ENCODE measurements at places on chromosomes 7 and 10.

DNA sequence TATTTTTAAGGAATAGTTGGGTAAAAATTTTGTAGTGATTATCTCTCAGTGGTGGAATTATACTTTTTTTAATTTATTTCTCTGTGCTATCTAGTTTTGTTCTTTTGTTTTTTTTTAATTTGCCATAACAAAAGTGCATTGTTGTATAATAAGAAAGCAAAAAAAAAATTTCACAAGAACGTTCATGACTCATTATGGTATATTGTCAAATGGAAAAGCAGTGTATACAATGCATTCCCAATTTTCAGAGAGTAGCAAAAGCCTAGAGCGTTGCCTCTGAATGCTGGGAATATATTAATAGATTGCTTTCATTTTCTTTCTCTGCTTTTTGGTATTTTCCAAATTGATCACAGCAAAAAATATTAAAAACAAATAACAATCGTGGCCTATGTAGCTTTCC lies 46.3 kb upstream of the GPAM start:
- DNase-seq: no peak

DNA sequence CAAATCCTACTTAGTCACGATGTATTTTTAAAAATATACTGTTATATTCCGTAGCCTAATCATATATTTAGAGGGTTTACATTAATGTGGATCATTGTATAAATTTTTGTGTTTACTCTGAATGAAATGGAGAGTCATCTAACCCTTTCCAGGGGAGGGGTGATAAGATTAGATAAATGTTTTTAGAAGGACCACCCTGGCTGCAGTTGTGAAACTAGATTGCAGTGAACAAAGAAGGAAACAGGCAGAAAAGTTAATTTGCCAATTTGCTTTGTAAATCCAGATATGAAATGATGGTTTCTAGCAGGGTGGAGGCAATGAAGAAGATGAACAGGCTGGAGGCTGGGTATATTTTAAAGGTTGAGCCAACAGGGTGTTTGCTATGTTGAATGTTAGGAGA lies 477.7 kb upstream of the ZMIZ1 start:
- no peak for DNase-seq

DNA sequence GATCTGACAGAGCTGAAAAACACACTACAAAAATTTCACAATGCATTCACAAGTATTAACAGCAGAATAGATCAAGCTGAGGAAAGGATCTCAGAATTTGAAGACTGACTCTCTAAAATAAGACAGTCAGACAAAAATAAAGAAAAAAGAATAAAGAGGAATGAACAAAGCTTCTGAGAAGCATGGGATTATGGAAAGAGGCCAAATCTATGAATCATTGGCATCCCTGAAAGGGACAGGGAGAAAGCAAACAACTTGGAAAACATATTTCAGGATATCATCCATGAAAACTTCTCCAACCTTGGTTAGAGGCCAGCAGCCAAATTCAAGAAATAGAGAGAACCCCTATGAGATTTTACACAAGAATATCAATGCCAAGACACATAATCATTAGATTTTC lies 804.8 kb upstream of the IGFBP3 start:
- DNase-seq: no peak

DNA sequence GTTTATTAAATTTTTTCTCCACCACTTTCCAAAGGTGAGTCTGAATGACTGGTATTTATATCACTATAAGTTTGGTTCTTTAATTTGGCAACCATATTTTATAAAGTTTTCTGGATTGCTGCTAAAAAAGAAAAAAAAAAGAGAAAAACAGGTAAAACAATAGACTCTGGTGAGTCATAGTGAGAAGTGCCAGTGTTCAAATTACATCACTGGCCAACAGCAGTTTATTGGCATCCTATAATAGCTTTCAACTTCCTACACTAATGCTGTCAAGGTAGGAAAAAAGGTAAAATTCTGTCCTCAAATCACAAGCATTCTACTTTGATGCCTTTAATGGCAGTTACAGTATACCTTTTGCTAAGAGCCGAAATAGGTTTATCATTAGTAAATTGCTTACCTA lies 808.8 kb downstream of the GRM8 start:
- no peak for DNase-seq

GRCh38 chr10:130902471-130902870 lies 409.1 kb downstream of the TCERG1L start:
- no peak for DNase-seq

- DNase-seq: no peak
Observed at GRCh38 chr7:105209870-105210269, 178.9 kb downstream of the SRPK2 start.

GRCh38 chr7:101718363-101719122 lies 89.4 kb upstream of the MYL10 start:
- no peak for DNase-seq

DNA sequence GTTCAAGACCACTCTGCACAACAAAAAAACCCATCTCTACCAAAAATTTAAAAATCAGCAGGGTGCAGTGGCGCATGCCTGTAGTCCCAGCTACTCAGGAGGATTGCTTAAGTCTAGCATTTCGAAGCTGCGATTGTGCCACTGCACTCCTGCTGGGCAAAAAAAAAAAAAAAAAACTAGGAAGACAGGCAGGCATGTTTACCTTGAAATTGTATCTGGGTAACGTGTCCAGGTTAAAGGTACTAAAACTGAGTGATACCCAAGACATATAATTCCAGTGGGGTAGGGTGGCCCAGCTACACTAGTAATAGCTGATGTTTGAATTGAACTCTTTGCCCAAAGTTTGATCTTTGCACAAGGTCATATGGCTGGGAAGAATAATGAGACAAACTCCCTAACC lies 16.2 kb downstream of the GHITM start:
- no peak for DNase-seq

GRCh38 chr7:53473371-53473770 lies 437.9 kb downstream of the POM121L12 start:
- DNase-seq: no peak

GRCh38 chr10:43315535-43316207 lies 48.8 kb upstream of the RASGEF1A start:
- DNase-seq: no peak
